Skeletal muscle cell (primary cell): ENCODE measurements at places on chromosomes 5 and 9.

DNA sequence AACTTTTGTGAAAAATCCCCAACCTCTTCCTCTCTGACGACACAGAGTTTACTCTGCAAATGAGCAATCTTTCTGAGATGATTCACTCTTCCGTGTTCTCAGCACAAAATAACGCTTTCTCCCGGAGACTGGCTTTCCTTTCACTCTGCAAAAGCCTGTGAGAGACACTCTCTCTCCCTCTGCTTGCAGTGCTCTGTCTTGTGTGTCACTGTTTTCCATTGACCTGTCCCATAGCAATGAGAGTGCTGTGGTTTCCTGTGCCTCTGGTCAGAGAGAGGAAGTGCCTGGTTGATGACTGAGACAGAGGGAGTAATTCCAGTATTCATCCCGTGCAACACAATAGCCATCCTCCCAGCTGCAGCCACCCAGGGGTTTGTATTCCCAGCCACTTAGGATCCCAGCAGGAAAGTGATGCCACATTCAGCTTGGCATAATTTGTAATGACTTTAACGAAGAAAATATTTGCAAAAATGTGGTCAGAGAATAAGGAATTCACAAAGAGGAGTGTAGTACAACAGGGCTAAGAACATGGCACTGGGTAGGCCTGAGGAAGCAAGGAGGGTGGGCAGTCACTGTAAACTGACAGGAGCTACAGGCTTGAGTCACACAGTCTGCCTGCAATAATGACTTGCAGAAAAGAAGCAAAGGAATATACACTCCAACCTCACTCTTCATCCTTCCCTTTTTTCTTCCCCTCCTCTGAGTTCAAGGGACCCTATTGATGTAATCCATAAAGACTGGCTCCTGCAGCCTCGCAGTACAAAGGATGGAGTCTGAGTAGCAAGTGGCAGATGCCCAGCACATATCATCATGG lies 463.5 kb upstream of the RGMB start:
- DNase-seq, result peak; percentile 99

DNA sequence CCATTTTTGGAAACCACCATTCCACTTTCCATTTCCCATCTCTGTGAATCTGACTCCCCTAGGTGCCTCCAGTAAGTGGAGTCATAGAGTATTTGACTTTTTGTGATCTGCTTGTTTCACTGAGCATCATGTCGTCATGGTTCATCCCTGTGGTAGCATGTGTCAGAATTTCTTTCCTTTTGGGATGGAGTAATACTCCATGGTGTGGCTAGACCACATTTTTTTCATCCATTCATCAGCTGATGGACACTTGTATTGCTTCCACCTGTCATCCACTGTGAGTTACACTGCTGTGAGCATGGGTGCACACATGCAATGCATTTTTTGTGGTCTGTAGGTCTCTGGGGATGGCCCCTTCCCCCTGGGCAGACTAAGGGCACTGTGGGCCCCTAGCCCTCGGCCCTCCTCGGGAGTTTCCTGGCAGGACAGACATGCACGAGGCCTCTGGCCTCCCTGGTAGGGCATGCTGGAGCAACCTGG lies 115.9 kb downstream of the GADD45G start:
- peak; percentile 13 for DNase-seq

GRCh38 chr9:126782053-126782388 lies 22.8 kb upstream of the ZBTB43 start:
- no peak for DNase-seq

DNA sequence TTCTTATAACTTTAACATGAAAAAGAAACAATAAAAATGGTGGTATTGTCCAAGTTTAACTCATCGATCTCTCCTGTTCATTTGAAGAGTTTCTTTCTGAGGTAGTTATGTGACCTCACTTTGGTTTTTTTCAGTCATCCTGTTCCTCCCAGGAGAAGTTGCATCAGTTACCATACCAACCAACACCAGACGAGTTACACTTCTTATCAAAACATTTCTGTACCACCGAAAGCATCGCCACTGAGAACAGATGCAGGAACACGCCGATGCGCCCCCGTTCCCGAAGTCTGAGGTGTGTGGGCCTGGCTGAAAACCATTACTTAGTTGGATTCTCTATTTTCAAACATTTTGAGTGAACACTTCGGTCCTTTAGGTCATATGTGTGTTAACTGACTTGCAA lies 96.3 kb downstream of the CD180 start:
- DNase-seq, result no peak

DNA sequence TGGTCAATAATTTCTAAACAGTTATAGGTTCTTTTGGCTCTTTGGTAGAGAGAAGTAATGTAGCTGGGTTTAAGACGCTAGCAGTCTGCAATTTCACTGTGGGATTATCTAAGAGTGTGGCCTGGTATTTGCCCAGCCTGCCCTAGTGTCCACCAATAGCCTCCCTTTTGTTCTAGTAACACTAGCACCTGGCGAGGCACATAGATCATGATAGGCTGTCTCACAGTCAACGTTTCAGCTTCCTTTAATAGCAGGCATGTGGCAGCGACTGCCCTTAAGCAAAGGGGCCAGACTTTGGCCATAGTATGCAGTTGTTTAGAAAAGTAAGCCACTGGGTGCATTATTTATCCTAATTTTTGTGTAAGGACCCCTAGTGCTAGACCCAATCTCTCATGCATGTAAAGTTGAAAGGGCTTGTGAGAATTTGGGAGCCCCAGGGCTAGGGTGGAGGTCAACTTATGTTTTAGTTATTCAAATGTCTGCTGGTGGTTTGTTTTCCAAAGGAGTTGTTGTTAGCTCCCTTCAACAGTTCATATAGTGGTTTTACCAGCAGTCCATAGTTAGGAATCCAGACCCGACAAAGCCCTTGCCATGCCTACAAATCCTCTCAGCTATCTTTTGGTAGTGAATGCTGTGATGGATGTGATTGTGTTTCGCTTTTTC lies 274.3 kb downstream of the HTR1A start:
- no peak for DNase-seq

GRCh38 chr5:141611289-141611688 lies 7.5 kb downstream of the DIAPH1 start:
- no peak for DNase-seq

- no peak for DNase-seq
Measured at GRCh38 chr5:89435347-89435746, 552.4 kb upstream of the MEF2C start.

DNA sequence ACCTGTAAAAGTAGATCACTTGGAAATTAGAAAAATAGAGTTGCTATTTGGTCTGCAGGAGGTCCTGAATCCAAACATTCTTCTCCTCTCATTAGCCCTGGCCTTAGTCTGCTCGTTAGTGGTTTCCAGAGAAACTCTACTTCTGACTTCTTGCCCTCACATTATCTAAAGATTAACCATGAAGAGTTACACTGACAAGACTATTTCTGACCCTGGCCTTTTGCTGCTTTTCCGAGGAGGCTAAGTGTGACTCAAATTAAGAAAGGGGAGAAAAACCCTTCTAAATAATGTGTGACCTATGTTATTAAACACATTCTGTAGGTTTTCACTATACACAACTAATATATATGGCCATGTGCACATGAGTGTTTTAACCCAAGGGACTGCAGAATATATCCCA lies 302.4 kb downstream of the RAB3C start:
- no peak for DNase-seq

- DNase-seq, result no peak
Measured at GRCh38 chr9:123407217-123407851, 51.3 kb downstream of the CRB2 start.

DNA sequence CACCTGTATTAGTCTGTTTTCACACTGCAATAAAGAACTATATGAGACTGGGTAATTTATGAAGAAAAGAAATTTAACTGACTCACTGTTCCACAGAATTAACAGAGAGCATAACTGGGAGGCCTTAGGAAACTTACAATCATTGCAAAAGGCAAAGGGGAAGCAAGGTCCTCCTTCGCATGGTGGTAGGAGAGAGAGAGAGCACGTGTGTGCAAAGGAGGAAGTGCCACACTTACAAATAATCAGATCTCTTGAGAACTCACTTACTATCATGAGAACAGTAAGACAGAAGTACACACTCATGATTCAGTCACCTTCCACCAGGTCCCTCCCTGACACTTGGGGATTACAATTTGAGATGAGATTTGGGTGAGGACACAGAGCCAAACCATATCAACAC lies 258.7 kb downstream of the TRIM32 start:
- no peak for DNase-seq

GRCh38 chr5:123147741-123148140 lies 58.7 kb downstream of the PRDM6 start:
- no peak for DNase-seq

DNA sequence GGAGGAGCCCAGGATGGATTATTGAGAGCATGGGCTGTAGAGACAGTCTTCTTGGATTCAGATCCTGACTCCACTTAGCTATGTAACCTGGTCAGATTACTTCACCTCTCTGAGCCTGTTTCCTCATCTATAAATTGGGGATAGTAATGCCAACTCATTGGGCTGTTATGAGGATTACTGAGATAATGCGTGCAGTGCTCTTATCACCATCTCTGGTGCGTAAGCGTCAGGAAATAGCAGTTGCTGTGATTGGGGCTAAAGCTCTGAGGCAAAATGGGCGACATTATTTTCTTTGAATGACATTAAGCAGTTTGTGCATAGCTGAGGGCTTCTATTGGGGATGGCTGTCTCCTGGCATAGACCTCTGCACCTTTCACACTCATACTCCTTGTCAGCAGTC lies 995 bp upstream of the MSMP start:
- no peak for DNase-seq

- peak; percentile 78 for DNase-seq
Measured at GRCh38 chr9:70574151-70574837, 159.8 kb upstream of the KLF9 start.

DNA sequence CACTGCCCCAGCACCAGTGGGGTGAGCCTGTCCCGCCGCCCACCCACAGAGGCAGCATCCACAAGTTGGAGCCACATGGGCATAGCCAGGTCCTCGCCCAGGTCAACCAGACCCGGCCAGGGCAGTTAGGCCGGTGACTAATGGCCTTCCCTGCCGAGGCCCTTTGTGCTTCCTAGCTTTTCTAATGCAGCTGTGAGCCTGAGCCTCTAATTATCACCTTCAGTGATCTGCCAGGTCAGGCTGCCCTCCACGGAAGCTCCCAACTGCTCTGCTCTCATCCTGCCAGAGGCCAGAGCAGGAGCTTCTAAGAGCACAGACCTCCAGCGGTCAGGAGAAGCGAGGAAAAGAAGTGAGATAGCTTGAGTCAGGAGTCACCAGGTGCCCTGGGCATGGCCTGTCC lies 87.1 kb upstream of the PPP1R26 start:
- DNase-seq, result no peak

GRCh38 chr9:80878556-80878955 lies 810.8 kb downstream of the TLE1 start:
- DNase-seq, result peak; percentile 35

- no peak for DNase-seq
Measured at GRCh38 chr9:9791611-9792010, 821.2 kb downstream of the PTPRD start.

DNA sequence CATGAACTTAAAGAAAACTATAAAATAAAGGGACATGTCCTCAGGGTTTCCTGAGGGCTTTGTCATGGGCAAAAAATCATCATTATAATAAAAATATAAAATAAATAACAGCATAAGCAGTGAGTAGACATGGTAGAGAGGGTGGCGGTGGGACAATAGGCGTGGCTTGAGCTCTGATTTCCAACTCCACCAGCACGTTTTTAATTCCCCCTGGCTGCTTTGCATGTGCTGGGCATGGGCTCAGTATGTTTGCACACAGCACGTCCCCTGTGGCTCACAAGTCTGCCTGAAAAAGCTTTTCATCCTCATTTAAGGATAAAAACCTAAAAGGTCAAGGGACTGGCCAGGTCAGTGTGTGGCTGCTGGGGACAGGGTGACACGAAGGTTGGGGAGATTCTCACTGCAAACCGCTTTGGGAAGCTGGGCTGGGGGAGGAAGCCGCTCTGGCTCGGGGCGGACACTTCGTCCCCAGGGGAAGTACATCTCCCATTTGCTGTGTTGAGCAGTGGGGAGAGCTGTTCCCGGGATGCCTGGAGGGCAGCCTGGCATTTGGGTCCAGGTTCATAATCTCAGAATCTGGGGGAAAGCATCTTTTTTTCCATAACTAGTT lies 32.6 kb downstream of the NKX2-5 start:
- DNase-seq, result no peak

DNA sequence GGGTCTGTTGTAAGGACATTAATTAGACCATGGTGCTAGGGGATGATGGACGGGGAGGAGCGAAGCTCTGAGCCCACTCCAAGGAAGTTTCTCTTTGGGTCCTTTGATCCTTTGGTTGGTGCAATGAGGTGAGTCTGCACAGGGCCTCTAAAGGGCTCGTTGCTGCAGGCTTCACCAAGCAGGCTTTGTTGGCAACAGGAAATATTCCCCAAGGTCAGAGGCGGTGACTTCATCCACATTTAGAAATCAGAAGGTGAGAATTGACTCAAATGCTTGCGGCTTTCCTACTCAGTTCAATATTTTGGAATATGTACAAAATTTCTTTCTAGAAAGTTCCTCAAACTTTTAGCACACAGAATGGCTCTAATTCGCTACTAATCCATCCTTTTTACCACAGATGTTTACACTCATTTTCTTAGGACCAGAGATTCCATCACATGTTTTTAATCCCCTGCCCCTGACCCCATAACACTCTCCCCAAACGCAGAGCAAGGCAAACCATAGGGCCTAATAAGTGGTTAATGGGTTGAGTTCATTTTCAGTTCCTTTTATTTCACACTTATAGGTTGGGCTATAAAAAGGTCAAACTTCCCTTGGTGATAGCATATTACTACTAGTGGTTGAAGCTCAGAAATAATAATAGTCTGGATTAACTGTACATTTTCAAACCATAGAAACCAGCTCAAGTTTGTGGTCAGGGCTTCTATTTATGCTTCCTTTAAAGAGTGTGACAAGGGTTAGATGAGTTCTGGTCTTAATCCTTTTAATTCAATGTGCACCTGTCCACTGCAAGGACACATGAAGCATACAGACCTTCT lies 37.3 kb upstream of the TMEM252 start:
- no peak for DNase-seq

GRCh38 chr9:88071331-88071730 lies 66.9 kb downstream of the SPATA31C2 start:
- no peak for DNase-seq

DNA sequence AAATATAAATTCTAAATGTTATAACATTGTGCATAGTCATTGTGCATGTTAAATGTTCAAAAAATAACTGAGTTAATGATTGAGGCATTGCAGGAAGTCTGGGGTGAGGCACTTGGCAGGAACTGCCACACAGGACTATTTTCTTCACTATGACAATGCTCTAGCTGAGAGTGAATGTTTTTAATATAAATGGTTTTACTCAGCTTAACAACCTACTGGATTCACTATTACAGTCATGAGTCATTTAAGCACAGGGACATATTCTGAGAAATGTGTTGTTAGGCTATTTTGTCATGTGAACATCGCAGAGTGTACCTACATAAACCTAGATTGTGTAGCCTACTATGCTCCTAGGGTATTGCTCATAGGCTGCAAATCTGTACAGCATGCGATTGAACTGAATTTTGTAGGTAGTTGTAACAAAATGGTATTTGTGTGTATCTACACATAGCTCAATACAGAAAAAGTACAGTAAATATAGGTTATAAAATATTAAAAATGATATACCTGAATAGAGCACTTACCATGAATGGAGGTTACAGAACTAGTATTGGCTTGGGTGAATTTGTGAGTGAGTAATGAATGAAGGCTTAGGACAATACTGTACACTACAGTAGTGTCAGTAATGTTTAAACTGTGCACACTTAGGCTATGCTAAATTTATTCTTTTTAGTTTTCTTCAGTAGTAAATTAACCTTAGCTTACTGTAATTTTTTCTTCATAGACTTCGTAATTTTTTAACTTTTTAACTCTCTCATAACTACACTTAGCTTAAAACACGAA lies 346.1 kb upstream of the PTGER4 start:
- DNase-seq, result peak; percentile 25

GRCh38 chr5:57420801-57421200 lies 61.8 kb downstream of the ACTBL2 start:
- DNase-seq, result no peak
